Cardiac muscle cell (in vitro differentiated cells and primary cell): ENCODE measurements at places on chromosomes 13 and 19. TPM values are rescaled to one million over a fixed set of nuclear protein-coding genes. Genes with fewer than 3 reads are reported as not detected.

- no peak overlapping the region for H3K4me3 ChIP-seq
- H3K4me1 ChIP-seq = no peaks in the 10 kb centered on the region
- no peak overlapping the region for H3K27ac ChIP-seq
Observed at GRCh38 chr13:75744127-75744526, 108.0 kb downstream of the LMO7 start.

- H3K27ac ChIP-seq = no peak overlapping the region
- H3K27me3 ChIP-seq = no peaks in the 10 kb centered on the region
- no peaks in the 10 kb centered on the region for H3K4me1 ChIP-seq
Observed at GRCh38 chr13:102286326-102286725, 115.5 kb downstream of the FGF14 start.

AKT1S1 gene
- 27.5 and 36.9 TPM in 2 replicates for total RNA-seq

ZNF628 gene
- total RNA-seq = 15.7 and 16.7 TPM in 2 replicates
